ENCODE measurements at places on chromosomes 1 and 21.

GRCh38 chr21:32653326-32653901 lies 41.2 kb upstream of the CFAP298 start:
- no peak for DNase-seq

DNA sequence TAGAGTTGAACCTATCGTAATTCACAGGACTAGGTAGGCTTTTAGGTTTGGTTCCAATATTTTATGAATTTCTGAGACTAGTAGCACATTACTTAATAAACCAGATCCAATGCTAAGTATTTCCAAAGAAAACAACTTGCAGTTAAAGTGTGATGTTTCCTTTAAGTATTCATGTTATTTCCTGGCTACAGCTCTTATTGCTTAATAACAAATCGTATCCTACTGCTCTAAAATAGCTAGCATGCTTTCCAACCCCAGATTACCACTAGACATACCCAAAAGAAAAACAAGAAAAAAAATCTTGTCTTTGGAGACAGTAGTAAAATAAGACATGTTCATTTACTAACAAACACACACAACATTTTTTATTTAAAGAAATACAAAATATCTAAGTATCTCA lies 898 bp downstream of the KRTAP27-1 start:
- no peak for DNase-seq

- no peak for DNase-seq
These were observed 20.2 kb downstream of the SKI start for GRCh38 chr1:2248127-2248826.

- no peak for DNase-seq
These were observed 1548.6 kb upstream of the B3GALT2 start for GRCh38 chr1:194734970-194735369.

DNA sequence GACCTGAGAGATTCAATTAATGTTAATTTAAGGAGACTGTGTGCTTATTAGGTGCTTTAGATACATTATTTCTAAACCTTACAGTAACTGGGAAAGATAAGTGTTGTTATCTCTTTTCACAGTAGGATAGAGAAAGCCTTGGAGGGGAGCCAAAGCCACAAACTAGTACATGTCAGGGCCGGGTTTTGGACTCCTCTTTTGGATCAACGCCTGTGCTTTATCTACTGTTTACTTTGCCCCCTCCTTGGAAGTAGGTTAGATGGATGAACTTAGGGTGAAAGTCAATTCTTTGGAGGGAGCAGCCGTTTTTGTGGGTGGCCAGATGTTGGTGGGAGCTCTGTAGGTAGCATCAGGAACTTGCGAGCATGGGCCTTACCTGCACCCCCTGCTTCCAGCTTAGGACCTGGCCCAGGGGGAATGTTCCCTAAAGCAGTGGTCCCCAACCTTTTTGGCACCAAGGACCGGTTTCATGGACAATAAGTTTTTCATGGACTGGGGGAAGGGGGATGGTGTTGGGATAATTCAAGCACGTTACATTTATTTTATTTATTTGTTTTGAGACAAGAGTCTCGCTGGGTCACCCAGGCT lies 1.7 kb downstream of the HHAT start:
- DNase-seq = no peak

DNA sequence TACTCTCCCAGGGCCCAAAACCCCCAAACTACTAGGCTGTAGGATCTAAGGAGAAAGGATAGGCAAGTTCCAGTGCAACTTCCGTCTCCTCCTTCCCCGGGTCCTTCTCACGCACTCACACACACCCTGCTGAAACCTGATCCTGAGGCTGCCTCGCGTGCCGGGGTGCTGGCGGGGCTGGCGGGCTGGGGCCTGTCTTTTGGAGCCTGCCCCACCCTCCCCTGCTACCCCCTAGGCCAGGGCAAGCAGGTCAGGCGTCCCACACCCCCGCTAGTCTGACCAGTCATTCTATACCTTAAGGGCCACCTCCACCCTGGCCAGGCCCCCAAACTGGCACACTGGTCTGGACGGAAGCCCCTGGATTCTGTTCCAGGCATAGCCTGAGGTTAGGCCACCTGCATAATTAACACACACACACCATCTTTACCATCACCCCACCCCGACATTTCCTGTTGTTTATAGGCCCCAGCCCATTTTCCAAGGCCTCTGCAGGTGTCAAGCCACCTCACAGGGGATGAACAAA lies 48.3 kb upstream of the ARTN start:
- no peak for DNase-seq

DNA sequence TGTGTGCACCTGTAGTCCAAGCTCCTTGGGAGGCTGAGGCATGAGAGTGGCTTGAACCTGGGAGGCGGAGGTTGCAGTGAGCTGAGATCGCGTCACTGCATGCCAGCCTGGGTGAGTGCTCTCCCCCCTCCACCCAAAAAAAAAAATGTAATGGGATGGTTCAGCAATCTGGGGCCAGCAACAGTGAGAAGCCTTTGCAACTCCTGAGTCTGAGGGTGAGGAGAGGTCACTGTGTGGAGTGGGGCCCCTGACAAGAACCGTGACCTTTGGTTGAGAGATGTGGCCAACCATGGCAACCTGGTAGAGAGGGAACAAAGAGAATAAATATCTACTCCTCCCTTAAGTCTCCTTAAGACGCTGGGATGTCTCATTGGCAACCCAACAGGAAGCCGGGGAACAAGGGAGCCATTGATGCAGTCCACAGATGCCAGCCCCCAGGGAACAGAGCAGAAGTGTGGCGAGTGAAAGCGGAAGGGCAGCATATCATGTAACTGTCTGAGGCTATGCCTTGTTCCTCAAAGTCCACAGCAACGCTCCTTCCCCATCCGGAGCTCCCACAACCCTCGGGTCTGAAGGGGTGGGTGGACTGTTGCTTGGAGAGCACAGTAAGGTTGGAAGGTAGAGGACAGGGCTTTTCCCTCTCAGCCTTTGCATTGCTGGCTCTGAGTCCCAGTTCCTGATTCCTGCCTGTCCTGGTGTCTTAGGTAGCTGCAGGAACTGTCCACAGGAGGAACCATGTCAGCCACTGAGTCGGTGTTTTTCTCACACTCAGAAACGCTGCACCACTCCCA lies 8.3 kb downstream of the TRNP1 start:
- DNase-seq = no peak

DNA sequence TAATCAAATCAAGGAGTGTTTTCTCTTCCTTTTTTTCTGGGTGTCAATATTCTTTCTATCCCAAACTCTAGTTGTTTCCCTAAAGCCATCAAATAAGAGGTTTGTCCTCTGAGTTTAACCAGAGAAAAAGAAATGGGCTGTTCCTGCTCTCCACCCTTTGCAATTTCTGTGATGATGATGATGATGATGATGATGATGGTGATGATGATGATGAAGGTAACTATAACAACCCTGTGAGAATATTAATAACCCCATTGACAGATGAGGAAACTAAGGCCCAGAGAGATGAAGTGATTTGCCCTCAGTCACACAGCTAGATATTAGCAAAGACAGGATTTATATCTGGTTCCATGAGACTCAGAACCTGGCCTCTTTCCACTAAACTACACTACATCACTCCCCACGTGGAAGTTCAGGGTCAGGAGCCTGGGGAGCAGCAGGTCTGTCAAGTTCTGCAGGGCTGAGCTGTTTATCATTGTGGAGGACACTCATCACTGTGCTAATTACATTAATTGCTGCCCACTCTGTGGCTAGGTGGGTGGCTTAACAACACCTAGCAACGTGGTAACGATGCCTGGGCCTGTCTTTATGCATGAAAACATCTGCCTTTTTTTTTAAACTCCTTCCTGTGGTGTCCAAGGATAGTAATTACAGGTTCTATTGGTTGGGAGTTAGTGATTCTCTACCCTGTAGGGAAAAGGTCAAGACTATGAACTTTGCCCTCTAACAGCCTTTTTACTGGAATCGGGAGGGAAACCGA lies 19.0 kb upstream of the JUN start:
- no peak for DNase-seq
